ENCODE measurements at places on chromosomes 7 and 10. TPM values are rescaled to one million over a fixed set of nuclear protein-coding genes. Genes with fewer than 3 reads are reported as not detected.

IL2RA gene
- total RNA-seq: not detected

WEE2 gene
- not detected for total RNA-seq

CTAGE6 gene
- total RNA-seq: 0.18 TPM

CPN1 gene
- not detected for total RNA-seq

GNG11 gene
- 6.1 TPM for total RNA-seq

GRCh38 chr10:86292462-86293395 lies 73.9 kb downstream of the GRID1 start:
- DNase-seq: no peak

DNA sequence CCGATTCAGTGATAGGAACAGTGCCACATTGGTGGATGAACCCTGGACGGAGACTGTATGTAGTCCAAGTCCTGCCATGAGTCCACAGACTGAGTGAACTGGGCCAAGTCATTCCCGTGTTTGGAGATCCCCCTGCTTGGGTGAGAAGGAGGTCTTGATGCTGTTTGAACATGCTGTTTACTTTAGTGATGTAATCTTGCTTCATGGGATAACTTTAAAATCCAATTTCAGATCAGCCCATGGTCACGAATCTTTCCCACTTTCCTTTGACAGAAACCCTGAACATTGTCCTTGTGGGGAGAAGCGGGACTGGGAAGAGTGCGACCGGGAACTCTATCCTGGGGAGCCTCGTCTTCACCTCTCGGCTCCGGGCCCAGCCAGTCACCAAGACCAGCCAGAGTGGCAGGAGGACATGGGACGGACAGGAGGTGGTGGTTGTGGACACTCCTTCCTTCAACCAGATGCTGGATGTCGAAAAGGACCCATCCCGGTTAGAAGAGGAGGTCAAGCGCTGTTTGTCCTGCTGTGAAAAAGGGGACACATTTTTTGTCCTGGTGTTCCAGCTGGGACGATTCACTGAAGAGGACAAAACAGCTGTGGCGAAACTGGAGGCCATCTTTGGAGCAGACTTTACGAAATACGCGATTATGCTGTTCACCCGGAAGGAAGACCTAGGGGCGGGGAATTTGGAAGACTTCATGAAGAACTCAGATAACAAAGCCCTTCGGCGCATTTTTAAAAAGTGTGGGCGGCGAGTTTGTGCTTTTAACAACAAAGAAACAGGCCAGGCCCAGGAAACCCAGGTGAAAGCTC lies 26.6 kb downstream of the GIMAP8 start:
- DNase-seq: no peak

GRCh38 chr7:70645876-70646351 lies 486.0 kb upstream of the GALNT17 start:
- DNase-seq: no peak

- no peak for DNase-seq
Observed at GRCh38 chr10:11140963-11141362, 123.3 kb downstream of the CELF2 start.

DNA sequence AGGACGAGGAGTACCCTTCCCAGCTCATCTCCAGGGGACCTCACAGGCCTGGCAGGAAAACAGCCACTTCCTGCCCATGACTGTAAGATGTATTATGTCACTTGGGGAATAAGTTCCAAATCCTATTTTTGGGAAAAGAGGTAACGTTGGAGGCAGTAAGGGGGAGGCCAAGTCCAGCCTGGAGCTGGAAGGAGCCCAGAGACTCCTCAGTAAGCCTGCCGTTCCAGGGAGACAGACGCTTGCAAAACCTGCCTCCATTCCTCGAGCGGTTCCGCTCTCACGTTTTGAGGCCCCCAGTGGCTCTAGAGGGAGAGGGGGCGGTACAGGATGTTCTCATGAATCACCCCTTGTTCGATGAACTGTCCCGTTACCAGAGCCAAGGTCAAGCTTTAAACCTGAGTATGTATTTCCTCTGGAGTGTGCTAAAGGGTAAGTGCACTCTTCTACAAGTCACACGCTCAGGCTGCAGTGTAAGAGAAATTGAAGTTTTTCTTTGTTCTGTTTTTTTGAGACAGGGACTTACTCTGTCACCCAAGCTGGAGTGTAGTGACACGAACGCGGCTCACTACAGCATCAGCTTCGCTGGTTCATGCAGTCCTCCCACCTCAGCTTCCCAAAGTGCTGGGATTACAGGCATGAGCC lies 45.5 kb upstream of the CYTH3 start:
- peak; percentile 64 for DNase-seq

- DNase-seq: no peak
Observed at GRCh38 chr7:117064688-117065087, 111.4 kb downstream of the ST7 start.

DNA sequence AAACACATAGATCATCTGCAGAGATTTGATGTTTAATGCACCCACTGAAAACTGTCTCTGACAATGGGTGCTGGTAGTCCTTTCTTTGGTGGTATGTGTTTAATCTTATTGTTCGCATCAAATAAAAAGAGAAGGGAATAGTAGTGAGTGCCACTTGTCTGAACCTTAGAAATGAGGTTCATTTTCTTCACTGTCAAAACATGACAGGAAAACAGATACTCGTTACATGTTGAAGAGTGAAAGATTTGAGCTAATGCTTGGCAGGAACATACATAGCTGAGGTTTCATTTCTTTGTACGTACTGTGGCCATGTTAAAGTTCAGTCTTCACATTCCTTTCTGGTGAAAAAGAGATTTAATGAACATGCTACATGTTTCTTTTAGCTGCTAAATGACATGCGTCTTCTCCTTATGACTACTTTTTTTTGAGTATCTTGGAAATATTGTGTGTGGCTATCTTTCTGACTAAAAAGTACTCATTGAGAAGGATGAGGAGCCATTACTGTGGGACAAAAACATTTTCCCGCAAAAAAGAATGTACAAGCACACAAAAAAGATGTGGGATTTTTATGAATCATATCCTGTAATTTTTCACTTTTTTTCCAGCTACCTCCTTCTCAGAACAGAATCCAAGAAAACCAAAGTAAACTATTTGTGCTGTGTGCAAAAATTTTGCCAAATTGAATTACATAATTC lies 108.0 kb downstream of the TWIST1 start:
- DNase-seq: peak; percentile 71

- DNase-seq: peak; percentile 4
Observed at GRCh38 chr10:62895063-62895462, 78.9 kb upstream of the EGR2 start.

GRCh38 chr7:122791959-122792545 lies 89.3 kb upstream of the RNF148 start:
- no peak for DNase-seq

GRCh38 chr7:13420726-13421125 lies 568.7 kb downstream of the ETV1 start:
- DNase-seq: no peak

DNA sequence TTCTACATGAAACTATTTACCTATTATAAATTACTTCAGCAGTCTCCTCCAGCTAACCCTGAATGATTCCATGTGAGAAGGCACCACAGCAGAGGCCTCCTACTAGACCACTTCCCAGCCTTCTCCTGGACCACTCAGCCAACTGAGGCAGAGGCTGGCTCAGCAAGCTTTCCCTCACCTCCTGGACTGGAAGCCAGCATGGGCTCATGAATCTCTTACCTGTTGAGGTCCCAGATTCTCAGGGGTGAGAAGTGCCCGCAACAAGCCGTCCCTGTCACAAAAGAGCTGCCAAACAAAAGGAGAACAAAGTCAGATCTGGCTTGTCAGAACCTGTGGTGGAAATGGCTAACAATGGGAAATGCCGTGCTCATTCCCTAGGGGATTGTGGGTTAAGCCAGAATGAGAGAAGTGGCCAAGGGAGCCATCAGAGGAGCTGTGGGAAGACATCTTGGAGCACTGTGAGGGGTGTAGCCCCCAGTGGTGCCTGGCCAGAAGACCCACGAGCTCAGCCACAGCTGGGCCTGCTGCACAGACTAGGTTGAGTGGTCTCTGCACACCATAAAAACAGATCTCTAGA lies 36.5 kb downstream of the DPCD start:
- DNase-seq: no peak

DNA sequence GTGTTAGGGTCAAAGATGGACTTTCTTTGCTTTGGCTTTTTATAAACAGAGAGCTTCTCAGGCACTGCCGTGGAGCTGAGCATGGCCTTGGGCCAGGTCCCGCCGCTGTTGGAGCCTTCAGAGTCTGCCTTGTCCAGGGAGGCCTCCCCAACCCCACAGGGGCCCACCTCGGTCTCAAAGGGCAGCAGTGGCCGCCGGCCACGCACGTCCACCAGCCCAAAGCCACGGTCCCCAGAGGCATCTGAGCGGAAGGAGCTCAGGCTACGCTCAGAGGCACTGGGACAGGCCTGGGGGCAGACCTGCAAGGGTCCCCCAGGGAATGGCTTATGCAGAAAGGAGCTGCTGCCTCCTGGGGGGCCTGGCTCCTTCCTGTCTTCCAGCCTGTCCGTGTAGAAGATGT lies 105.0 kb downstream of the DLG5 start:
- DNase-seq: no peak
